ENCODE measurements at places on chromosomes 1 and 21.

GRCh38 chr1:25619101-25619890 lies 2.7 kb downstream of the MAN1C1 start:
- DNase-seq: peak; percentile 47

DNA sequence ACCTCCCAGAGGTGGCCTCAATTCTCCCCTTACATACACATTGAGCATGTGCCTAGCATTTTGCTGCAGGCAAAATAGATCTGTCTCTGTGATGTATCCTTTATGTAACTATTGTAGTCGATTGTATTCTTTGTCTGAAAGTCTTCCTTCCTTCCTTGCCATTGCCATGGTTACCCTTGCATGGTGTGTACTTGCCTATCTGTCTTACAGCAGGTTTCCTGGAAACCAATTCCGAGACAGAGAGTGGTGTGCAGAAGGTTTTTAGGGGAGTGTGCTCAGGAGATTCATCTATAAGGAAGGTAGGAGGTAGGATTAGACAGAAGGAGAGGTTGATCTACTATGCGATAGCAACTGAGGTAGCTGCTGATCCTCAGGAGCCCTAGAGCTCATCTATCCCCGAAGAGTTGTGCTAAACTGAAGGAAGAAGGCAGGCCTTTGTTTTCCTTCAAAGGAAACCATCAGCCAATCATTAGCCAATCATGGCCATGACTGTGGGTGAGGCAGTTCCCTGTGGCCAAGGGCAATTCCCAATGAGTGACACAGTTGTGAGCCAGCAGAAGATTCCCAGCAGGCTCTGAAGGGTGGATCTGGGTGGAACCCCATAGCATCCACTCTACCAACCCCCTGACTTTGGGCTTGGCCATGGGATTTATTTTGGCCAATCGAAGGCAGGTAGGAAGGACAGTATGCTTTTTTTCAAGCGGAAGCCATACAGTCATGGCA lies 15.0 kb downstream of the CITED4 start:
- DNase-seq: no peak

- DNase-seq: no peak
These were observed 24.8 kb downstream of the ATPAF1 start for GRCh38 chr1:46643368-46643775.

GRCh38 chr1:33446590-33446989 lies 15.7 kb upstream of the PHC2 start:
- no peak for DNase-seq

DNA sequence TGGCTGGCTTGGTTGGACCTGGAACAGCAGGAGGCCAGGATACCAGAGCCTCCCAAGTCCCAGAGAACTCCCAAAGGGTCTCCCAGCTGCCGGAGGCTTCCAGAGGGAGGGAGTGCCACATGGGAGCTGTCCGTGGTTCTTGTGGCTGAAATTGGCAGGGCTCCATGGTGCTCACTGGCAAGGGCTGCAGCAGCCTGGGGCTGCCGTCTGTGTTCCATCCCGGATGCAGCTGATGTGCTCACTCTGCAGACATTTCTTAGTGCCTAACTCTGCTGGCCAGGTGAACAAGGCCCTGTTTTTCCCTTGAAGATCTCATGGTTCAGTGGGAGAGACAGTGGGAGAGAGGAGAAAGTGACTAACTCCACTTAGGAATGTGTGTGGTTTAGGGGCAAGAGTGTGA lies 261.1 kb downstream of the CAMTA1 start:
- DNase-seq: no peak

DNA sequence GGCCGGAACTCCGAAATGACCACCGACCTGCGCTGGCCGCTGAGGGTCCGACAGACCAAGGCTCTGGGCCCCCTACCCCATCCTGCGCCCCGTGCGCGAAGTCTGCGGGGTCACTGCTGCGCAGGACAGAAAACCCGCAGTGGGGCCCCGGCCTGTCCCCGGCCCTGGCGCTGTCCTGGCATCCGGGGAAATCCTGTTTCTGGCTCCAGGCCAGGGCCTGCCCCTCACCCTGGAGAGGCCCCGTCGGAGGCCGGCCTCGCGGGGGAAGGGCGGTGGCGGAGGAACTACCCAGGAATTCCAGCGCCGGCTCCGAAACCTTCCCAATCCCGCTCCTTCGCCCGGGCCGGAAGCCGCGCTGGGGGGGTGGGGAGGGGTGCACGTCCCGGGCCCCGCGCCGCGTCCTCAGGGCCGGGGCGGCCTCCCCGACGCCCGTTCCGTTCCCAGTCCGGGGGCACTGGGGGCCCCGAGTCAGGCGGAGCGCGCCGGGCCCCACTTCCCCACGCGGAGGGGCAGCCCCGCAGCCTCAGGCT lies 77.0 kb downstream of the MORN1 start:
- DNase-seq: no peak

GRCh38 chr1:115153966-115154557 lies 64.8 kb upstream of the TSPAN2 start:
- no peak for DNase-seq

DNA sequence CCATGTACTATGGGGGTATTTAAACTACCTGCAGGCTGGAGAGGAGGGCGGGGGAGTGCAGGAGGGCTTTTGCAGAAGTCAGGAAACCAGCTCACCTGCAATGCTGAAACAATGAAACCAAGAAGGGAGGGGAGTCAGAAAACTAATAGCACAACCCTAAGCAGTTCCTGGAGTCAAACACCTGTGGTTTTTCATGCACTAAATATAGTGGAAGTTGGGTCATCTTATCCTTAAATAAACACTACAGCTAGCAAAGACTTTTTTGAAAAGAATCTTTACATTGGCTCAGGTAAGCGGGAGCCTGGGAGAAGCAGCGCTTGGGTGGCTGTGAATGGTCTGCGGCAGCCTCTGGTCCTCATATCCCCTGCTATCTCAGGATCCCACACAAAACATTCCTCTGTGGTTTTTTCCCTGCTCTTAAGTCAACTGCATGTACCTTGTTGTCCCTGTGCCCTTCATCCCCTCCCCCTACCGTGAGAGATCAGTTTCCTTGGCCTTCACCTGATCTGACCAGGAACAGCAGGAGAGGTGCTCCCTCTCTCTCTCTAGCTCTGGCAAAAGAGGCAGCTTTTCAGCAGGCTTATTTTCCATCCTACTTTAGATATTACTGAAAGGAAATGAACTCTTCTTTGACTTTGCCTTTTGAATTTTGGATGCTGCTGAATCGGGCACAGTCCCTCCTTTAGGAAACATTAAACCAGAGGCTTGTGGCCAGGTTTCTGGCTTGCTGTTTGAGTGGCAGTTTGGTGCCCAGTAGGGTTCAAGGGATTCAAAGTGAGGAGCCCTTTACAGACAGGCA lies 26.6 kb downstream of the TENT5C start:
- no peak for DNase-seq

DNA sequence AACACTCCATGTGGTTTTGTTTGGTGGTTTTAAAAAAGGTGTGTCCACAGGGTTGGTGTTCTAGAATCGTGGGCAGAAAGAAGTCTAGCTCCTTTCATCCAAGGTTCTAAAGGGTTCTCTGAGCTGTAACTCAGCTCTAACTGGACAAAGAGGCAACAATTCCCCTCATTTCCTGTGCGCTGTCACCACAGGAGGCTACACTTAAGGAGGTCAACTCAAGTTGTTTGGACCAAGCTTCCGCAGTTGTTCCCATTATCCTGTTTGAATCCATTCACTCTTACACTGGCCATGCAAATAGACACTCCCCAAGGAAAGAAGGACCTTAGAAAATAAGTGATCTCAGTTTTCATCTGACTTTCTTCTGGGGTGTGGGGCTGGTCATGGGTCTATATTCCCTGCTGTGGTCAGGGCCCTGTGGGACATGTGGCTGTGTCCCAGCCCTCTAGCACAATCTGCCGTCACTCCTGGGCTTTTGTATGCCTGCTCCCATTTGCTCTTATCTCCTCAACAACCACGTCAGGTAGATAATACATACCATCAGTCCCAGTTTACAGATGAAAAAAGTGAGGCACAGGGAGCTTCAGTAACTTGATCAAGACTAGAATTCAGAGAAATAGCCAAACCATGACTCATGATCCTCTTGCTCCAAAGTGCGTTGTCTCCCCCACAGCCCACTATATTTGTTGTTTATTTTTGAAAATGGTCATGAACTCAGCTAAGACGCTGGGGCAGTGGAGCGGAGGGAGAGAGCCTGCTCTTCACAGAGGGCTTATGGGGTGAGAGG lies 103.6 kb downstream of the RHOU start:
- no peak for DNase-seq

DNA sequence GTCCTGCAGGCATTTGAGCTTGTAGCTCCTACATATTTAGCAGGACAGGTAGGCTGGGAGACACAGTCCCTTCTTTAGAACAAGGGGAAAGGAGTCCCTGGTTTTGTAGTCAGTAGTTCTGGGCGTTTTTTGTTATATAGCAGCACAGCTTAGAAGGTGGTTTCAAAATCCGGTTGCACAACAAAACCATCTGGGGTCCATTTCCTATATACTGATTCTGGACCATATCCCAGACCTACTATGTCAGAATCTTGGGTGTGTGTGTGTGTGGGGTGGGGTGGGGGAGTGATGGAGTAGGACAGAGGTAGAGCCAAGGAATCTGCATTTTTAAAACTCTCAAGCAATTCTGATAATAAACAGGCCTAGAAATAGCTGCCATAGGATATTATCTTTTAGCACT lies 21.6 kb downstream of the METTL13 start:
- DNase-seq: no peak

DNA sequence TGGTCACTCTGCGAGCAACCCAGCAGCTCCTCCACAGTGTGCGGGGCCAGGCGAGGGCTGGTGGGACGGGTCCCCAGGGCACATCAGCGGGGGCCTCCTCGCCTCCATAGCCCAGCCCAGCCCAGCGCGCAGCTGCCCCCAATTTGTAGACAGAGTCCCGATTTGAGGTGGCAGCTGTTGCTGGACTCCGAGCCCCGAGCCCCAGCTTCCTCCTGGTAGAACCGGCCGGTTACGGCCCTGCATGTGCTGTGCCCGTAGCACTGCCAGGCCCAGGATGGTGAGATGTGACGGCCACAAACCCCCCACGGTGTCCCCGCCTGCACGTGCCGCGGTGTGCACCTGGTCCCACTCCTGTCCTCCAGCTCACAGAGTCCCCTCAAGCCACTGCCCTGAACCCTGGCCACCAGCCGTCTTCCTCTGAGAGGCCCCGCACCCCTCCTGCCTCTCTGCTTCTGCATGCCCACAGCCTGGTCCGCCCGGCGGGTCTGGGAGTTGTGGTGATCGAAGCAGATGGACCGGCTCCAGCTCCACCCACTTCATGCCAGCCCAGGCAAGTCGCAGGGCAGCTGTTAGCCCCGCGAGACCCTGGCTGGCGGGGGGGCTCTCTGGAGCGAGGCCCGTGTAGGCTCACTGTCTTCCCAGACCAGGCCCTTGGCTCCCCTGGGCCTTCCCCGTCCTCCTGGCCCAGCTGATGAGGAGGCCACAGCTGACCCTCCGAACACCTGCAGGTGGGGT lies 55.5 kb downstream of the MORN1 start:
- DNase-seq: no peak

DNA sequence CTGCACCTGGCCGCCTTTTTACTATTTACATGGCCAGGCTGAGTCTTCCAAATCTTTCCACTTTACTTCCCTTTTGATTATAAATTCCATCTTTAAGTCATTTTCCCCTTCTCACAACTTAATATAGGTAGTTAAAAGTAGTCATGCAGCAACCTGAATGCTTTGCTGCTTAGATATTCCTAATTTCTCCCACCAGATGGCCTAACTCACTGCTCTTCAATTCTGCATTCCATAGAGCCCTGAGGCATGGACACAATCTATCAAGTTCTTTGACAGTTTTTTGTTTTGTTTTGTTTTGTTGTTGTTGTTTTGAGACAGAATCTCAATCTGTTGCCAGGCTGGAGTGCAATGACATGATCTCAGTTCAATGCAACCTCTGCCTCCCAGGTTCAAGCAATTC lies 21.7 kb upstream of the FAAH start:
- no peak for DNase-seq

GRCh38 chr1:224819861-224820260 lies 109.6 kb upstream of the DNAH14 start:
- DNase-seq: no peak

DNA sequence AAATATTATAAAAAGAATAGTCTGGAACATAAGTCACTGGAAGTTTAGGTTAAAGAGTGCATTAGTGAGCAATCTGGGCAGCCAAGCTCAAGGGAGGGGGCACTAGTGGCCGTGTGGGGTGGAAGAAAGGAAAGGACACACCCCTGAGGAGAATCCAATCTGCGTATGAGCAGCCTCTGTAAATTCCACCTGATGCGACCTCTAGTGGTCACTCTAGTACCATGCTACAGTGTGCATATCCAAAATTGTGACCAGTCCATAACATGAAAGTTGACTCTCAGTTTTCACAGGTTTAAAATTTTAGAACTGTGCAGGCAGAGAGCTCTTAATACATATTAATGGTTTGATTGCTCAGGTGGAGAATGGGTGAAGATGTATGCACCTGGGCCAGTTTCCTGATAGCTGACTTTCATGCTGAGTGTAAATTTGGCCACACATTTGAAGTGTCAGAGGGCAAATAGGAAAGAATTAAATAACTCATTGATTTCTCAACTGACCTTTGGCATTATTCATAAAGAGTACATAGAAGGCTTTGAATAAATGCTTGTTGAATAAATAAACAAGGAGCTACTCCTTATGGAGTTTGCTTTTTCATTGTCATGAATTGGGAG lies 105.9 kb upstream of the C21orf91 start:
- peak; percentile 21 for DNase-seq

DNA sequence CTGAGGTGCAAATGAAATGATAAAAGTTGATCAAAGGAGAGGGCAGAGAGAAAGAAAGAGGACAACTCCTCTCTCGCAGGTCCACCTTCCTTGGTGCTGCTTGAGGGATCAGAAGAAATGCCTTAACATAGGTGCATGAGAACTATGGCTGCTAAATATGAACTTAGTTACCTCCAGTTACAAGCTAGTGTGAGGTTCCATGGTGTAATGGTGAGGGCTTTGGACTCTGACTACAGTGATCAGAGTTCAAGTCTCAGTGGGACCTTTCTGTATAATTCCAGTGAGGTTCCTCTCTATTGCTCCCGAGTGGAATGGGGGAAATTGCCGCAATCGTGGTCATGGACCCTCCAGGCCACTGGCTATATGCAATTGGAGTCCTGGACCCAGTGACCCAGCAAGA lies 387.3 kb downstream of the FAM72C start:
- no peak for DNase-seq

DNA sequence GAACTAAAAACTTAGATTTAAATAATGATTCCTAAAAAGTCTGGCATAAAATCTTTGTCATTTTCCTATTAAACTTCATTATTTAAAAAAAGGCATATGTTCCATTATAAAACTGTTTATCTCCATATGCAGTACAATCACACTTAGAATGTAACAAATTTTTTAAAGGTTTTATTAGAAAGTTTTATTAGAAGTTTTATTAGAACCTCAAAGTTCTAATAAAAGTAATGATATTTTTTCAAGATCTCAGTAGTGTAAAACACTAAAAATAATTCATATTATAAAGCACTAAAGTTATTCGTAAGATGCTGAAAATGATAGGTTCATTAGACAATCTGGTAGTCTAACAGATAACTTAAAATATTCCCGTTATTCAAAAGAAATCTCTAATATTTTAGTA lies 43.6 kb downstream of the ACBD6 start:
- DNase-seq: no peak

GRCh38 chr1:37888022-37888700 lies 28.8 kb upstream of the MTF1 start:
- DNase-seq: no peak

- no peak for DNase-seq
These were observed 288.3 kb upstream of the ADGRL2 start for GRCh38 chr1:81512252-81513003.

- DNase-seq: no peak
These were observed 9.9 kb upstream of the GPR25 start for GRCh38 chr1:200862713-200863415.

Measured in CD4-positive, alpha-beta T cell treated with Interferon gamma for 1 hour (primary cell).